ENCODE measurements at places on chromosomes 3 and 15.

- no peak for DNase-seq
Measured at GRCh38 chr15:59170295-59171066, 36.2 kb upstream of the LDHAL6B start.

GRCh38 chr3:4950351-4950784 is 28.9 kb upstream of the BHLHE40 start:
- no peak for DNase-seq

- DNase-seq: peak; percentile 38
Measured at GRCh38 chr3:51391566-51392354, 675 bp downstream of the RBM15B start.

DNA sequence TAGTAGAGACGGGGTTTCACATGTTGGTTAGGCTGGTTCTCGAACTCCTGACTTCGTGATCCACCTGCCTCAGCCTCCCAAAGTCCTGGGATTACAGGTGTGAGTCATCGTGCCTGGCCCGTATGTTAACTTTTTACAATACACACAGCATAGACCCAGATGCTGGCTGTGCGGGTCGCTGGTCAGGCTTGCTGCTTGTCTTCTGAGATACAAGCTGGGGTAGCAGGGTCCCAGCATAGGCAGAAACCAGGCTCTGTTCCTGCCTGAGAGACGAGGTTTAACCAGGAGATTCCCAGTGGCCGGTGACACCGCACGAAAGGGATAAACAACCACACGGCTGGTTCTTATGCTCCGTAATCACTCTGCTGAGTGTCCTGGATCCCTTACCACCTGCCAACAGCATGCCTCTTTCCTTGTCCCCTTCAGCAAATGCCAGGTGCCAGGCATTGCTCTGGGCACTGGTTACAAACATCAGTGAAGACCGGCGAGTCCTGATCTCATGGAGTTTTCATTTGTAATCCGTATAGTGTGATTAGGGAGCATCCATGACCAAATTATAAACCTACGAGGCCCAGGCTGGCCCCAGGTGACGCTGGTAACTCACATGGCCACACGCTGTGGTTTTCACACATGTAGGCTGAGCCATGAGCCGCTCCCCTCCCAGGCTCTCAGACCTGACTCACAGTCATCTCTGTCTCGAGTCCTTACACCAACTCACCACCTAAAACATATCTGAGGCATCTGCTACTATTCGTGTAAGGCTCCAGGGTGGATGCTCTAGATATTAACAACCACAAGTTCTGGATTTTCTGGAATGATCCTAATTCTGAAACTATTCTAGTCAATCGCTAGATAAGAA is 125.7 kb downstream of the PDZRN3 start:
- DNase-seq: no peak

GRCh38 chr3:18334837-18335601 is 90.1 kb downstream of the SATB1 start:
- DNase-seq: no peak

GRCh38 chr3:37136067-37136466 is 38.3 kb downstream of the LRRFIP2 start:
- no peak for DNase-seq

GRCh38 chr3:58606693-58607092 is 29.5 kb upstream of the FAM107A start:
- no peak for DNase-seq

GRCh38 chr3:36193448-36193847 is 186.9 kb upstream of the STAC start:
- DNase-seq: no peak

GRCh38 chr3:25603703-25604102 is 61.0 kb downstream of the TOP2B start:
- DNase-seq: no peak

GRCh38 chr3:111745786-111746185 is 113.3 kb upstream of the PHLDB2 start:
- DNase-seq: no peak

- DNase-seq: no peak
Measured at GRCh38 chr3:54994111-54994513, 66.3 kb upstream of the LRTM1 start.

GRCh38 chr3:34676436-34676835 is 878.0 kb downstream of the PDCD6IP start:
- DNase-seq: no peak

GRCh38 chr15:31163769-31164572 is 62.4 kb upstream of the TRPM1 start:
- no peak for DNase-seq

DNA sequence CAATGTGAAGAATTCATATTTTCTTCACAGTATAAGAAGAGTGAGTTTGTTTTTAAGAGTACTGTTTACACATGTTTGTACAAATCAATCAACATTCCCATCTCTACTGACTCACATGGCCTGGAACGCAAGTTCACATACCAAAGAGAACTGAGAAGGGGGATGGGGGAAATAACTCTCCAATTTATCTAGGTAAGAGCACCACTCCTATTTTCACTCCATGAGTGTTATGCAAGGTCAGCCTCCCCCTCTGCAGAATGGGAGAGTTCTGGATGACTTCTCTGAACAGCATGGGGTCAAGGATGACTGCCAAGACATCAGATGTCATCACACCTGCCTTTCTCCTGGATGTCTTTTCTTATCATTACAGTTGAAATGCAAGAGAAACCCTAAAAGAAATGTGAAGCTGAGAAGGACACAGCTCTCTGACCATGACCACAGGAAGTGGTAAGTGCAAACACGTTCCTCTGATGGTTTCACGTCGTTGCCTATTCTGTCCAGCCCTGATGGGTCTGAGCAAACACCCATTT is 95.2 kb downstream of the SEMA6D start:
- no peak for DNase-seq

GRCh38 chr3:33075995-33076394 is 21.0 kb downstream of the GLB1 start:
- no peak for DNase-seq

DNA sequence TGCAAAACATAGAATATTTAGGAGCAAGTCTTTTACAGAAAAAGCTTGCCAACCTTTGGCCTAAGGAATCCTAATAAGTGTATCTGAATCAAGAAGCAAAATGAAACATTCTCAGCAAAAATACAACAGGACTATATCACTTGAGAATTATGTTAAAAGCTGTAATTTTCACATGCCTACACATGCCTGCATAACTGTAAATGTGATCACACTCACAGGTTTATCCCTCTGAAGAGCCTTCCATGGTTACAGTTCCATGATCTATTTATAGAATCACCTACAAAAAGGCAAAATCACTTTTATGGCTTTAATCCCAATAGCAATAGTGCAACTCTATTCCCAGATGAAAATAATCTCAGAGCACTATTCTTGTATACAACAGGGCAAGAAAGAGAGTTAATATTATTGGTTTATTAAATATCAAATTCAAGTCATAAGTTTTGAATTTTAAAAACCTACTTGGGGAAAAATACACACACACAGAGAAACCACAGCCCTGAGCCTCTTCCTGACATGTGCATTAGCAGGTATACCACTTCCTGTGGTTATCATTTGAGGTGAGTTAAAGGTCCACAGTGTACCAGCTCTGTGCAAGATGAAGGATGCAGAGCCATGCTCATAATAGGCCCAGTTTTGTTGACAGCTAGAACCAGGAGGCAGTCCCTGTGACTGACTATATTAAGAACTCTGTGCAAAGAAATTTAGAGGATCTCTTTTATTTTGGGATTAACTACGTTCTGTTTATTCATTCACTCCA is 252.5 kb upstream of the TGFBR2 start:
- DNase-seq: peak; percentile 51

DNA sequence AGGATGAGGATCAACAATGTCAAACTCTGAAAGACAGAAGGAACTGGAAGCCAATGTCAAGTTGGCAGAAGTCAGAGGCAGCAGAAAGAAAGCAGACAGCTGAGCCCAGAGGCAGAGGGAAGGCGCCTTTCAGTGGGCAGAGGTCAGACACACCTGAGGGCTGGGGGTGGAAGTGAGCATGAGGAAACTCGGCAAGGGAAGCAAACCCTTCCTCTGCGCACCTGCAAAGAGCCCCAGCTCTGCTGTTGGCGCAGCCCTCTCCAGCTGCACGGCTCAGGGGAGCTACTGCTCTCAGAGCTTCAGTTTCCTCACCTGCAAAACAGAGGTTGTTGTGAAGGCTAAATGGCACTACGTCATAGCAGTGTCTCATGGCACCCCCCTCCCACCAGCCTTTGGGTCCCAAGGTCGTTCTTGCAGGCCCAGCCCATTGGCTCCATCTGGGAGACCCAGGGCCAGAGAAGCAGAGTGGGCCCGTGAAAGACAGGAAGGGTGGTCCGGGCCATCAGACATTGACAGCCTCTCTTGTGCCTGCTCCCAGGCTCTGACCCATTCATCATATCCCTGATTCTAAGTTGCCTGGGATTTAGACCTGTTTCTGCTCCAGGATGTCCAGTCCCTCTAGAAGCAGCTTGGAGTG is 53.3 kb upstream of the SLC6A11 start:
- DNase-seq: no peak

- DNase-seq: no peak
Measured at GRCh38 chr3:123120573-123120972, 53.7 kb downstream of the PDIA5 start.

GRCh38 chr3:81291586-81291985 is 469.9 kb downstream of the GBE1 start:
- no peak for DNase-seq

DNA sequence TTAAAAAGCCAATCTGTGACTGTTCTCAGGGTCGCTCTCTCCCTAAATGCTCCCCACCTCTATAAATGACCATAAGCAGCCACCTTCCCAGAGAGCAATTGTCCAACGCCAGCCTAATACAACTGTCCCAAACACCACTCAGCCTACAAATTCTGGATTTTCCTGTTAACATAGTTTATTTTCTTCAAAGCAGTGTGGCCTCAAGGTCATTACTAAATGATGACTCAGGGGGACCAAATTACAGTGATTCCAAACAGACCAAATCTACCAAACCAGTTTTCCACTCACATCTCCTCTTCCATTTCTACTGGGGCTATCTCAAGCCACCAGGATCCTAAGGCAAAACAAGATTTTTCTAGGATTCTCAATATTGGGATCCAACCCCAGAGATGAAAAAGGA is 22.5 kb downstream of the HEXA start:
- DNase-seq: no peak

DNA sequence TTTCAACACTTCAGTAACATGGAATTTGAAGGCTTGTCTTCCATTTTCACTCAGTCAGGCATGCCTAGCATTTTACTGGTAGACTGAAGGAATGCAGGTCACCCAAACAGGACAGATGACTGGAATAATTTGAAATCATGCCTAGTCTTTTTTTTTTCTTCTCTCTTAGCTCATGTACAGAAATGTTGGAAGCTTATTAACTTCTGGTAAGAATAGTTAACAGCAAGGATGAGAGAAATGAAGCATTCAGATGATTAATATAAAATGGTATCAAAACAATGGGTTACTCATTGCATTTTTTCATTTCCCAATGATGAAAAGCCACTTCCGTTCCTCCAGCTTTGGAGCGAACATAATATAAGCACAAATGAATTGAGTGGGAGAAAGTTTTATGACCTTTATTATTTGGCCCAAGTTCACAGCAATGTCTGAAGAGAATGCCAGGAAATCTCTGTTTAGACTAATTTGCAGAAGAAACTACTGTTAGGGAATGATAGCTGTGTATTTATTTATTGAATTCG is 431.6 kb upstream of the RASGRP1 start:
- no peak for DNase-seq

DNA sequence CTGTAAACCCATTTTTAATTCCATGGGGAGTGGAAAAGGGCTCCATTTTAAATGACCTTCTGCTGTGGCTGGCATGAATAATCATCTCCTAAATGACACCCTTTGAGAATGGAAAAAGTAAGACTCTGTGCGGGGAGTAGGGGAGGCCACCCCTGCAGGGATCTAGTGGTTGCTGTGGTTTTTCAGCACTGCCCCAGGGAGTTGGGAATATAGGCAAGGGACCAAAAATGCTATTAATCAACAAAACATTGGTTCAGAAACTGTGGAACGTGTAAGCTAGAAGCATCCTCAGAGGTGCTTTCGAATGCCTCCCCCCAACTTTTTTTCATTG is 30.1 kb upstream of the ADAMTS7 start:
- no peak for DNase-seq

DNA sequence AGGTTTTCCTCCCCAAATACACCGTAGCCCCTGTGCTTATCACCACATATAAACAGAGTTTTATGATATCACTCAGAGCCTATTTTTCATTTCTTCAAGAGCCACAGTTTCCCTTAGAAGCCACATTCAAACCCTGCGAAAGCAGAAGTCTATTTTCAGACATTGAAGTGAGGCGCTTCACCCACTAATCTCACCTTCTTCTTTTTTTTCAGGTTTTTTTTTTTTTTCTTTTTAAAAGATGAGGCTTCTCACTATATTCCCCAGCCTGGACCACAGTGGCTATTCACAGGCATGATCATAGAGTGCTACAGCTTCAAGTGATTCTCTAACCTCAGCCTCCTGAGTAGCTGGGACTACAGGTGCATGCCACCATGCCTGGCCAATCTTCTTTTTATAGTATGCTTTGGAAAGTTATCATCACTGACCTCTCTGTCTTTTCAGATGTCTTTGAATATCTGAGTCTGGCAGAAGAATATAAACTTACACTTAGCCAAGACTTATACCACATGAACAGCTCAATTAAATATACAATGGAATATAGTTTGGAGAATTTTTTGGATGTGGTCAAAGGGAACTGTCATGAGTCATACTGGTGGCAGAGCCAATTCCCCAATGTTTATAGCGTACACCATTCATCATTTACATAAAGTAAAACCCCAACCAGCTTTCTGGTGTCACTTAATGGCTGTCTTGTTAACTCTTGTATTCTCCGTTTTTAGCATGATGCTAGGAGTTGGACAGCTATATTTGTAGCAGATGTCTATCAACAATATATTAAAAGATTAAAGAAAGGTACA is 59.7 kb upstream of the CCDC50 start:
- no peak for DNase-seq

- no peak for DNase-seq
Measured at GRCh38 chr3:34439796-34440195, 641.4 kb downstream of the PDCD6IP start.

- no peak for DNase-seq
Measured at GRCh38 chr3:64932666-64933342, 245.0 kb upstream of the ADAMTS9 start.

DNA sequence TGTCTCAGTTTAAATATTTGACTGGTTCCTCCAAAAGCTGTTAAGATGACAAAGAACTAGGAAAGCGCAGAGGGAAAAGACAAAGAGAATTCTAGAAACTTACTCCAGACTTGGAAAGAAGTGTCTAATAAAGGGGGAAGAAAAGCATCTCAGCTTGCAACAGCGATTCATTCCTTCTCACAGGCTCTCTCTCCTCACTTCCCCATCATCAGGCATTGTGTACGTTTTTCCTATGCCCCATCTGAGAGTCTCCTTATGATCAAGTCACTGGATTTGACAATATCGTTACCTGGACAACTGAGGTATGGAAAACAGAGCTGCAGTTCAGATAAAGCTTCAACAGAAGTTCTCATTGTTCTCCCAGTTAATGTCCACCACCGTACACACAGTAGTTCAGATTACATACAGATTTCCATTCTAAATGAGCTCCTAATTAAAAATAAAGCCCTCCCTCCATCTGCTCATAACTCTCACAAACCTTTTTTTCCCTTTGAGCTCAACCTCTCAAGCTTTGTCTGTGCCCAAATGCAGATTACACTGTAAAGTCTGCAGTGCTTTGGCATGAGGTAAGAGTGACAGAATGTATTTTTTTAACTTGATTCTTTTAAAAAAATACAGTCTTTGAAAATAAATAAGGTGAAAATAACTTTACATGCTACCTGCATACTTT is 254.4 kb upstream of the THBS1 start:
- DNase-seq: no peak

GRCh38 chr3:183764847-183765731 is 60.3 kb downstream of the MAP6D1 start:
- DNase-seq: no peak

GRCh38 chr3:49469037-49469935 is 781 bp upstream of the DAG1 start:
- no peak for DNase-seq

Measured in CD4-positive, alpha-beta T cell treated with Interferon gamma for 1 hour (primary cell).